8988T (cell line): ENCODE measurements at places on chromosomes 5 and 9.

- DNase-seq, result no peak
These were observed 269.1 kb downstream of the FSTL4 start for GRCh38 chr5:133343196-133343595.

DNA sequence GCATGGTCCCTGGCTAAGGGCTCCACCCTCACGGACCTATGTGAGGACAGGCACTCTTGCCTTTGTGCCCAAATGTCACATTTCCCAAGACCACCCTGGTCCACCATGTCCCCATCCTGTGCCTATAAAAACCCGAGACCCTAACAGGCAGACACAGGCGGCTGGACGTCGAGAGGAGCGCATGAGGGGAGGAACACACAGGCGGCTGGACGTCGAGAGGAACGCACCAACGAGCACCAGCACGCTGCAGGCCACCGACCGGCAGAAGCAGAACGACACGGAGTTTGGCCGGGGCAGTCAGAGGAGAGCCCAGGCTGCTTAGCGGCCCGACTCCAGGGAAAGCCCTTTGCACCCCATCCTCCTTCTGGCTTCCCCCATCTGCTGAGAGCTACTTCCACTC lies 119.9 kb downstream of the ADAMTS2 start:
- DNase-seq, result no peak

GRCh38 chr5:16559702-16560101 lies 57.1 kb downstream of the RETREG1 start:
- no peak for DNase-seq

DNA sequence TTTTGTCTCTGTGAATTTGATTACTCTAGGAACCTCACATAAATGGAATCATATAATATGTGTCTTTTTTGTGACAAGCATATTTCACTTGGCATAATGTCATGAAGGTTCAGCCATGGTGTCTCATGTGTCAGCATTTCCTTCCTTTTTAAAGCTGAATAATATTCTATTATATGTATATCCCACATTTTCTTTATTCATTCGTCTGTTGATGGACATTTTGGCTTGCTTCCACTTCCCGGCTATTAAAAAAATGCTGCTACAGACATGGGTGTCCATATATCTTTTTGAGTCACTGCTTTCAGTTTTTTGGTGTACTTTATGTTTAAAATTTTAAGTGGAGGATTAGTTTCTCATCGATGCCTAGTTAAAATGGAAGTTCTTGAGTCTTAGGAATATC lies 59.8 kb upstream of the C5orf63 start:
- no peak for DNase-seq

DNA sequence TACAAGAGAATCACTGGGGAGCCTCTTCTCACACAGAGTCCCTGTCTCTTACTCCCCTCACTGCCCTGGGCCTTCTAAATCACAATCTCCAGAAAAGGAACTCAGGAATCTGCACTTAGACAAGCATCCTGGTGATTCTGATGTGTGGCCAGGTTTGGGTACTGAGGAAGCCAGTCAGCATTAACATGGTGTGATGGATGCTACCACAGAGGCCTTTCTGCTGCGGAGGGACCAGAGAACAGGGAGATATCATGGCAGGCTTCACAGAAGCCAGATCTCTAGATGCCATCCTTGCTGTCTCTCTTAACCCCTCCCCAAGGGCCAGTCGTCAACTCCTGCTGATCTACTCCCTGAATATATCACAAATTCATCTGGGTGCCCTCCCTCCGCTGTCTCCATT lies 1.6 kb downstream of the ANKS6 start:
- DNase-seq, result no peak

- peak; percentile 81 for DNase-seq
These were observed 686 bp downstream of the BRD9 start for GRCh38 chr5:891837-892393.

- no peak for DNase-seq
These were observed 31.3 kb downstream of the ARHGAP26 start for GRCh38 chr5:142801495-142801871.

- DNase-seq, result no peak
These were observed 132.7 kb downstream of the PDE4D start for GRCh38 chr5:59760785-59761348.

DNA sequence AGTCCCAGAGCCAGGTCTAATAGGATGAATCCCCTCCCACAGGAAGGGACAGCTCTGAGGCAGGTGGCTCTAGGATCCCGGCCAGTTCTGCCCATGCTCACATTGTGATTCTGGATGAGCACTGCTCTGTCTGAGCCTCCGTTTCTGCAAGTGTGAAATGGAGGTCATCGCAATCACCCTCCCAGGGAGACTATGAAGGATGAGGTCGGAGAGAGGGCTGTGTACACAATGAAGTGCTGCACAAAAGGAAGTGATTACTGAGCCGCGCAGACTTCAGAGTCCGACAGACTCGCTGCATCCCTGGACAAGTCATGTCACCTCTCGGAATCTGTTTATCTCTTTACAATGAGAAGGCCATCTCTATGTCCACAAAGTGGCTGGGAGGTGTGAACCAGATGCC lies 21.7 kb downstream of the LHX6 start:
- no peak for DNase-seq

DNA sequence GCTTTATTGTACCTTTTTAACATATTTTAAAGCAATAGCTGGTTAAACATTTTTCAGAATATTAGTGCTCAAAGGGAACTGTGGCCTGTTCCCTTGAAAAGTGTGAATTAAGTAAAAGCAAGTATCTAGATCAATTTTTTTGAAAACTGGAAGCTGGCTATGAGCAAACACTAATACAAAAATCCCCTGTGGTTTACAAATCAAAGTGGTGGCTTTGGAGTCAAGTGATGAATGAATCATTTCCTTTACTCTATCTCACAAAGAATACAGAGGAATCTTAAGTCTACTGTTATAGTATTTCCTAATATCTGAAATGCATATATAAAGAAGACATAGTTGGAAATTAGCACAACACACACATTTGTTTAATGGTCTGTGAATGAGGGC lies 212.4 kb upstream of the C9orf72 start:
- DNase-seq, result no peak

DNA sequence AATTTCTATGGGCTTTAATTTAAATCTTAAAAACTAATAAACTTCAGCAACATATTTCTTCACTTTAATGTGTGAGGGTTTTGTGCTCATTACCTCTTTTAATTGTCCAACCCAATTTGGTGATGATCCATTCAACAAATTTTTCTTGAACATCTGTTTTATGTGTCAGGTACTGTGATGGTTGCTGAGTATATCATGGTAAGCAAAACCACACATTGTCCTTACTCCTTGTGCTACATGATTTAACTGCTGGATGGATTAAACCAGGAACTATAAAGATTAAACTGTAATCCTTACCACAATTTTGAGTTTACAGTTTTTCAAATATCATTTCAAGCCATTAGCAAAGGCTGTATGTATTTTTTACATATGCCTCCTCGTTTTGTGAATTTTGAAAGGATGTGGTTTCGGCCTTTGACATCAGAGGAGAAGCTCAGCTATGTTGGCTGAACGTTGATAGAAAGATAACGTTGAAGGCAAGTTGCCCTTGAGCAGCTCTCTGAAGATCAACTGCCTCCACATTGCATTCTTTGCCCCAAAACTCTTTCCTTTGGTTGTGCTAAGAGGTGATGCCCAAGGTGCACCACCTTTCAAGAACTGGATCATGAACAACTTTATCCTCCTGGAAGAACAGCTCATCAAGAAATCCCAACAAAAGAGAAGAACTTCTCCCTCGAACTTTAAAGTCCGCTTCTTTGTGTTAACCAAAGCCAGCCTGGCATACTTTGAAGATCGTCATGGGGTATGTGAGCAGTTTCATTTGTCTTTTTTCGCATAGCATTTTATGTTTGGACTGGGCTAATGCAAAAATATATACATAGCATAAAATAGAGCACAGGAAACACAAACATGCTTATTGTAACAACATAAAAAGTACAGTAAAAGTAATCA lies at the start of gene ITK:
Gene ITK, plus strand, starts transcription at position 467 of the 891 bp plus-strand sequence. Its CDS starts 138 bp downstream, at position 605.
- DNase-seq, result no peak

DNA sequence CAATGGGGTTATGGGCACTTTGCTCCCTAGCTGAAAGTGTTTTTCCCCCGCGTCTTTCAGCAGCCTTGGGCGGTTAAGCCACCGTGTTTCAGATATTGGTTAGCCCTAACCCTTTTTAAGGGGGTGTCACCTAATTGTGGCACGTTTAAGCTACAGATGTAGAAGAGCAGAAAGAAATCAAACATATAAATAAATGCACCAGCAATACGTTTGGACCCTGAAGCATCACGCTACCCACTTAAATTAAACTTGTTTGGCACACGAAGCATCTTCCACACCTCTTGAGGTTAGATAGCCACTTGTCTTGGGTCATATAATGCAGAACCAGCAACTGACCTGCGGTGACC lies 768 bp downstream of the YTHDC2 start:
- no peak for DNase-seq

DNA sequence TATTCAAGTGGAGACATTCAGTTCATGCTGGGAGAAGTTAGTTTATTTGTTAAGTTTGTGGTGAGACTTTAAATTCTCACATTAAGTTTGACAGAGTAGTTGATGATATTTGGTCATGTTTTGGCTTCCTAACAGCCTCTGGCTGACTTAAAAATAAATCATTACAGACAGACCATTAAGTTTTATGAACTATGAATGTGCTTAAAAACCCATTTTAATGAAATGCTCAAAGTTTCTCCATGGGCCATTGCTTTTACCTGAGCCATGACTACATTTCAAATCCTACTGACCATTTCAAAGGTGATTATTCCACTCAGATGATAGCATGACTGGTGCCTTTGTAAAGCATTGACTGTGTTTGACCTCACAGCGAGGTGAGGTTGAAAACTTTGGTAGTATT lies 192.7 kb downstream of the LRRC70 start:
- DNase-seq, result no peak

GRCh38 chr5:893711-894110 lies 1.0 kb downstream of the TRIP13 start:
- no peak for DNase-seq

DNA sequence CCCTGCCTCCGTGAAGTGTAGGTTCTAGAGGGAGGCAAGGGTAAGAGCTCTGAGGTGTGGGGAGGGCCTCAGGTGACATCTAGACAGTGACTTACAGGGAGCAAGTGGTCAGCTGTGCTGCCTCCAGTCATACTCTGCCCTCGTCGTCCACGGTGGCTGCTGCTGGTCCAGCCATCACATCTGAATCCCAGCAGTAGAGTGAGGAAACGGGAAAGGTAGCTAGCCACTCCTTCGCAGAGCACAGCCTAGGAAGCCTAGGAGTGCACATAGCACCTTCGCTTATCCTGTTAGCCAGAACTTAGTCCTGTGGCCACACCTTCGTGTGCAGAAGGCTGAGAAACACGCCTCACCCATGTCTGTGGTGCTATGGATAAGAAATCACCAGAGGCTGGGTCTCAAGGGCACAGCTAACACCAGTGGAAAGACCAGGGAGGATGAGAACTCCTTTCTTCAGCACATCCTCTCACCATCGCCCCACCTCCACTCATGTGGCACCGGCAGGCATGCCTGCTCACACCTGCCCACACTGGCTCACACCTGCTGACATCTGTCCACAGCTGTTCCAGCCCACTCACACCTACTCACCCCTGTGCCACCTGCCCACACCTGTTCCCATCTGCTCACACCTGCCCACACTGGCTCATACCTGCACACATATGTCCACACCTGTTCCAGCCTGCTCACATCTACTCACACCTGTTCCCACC lies 44.5 kb upstream of the SLC6A19 start:
- no peak for DNase-seq

DNA sequence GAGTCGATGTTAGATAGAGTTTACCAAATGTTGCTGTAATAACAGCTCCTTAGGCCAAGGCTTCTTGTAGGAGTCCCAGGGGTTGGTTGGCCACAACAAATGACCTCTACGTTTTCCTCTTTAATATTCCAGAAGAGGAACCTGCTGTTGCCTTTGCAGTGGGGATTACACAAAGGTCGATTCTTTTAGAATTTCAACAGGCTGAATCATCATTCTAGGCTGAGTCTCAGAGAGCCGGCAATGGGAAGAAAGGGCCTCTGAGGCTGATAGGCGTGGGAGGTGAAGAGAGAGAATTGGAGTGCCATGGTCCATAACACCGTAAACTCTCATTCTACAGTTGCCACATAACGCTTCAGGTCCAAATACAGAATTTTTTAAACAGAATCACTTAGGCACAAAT lies 405.9 kb upstream of the DAP start:
- no peak for DNase-seq

DNA sequence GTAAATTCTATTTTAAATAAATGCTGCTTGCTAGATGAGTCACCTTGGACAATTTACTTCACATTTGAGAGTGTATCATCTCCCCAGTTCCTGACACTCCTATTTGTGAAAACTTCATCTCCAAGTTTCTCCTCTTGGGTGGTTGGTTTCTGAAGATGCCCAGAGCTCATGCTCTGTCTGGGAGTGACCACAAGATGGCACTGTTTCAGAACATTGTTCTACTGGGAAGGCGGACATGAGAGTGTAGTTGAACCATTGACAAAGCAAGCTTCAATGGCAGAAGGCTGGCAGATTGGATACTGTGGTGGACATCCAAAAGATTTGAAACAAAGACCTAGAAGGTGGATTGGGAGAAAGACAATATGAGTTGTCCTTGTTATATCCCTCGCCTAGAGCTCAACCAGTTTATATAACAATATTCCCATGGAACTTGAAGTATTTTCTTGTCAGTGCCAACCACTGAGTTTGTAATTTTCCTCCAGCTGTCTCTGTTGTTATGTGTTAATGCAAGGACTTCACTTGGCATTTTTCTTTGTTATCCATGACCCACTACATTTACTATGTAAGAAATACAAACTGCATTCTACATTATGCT lies 234.3 kb upstream of the ANKH start:
- DNase-seq, result peak; percentile 33

DNA sequence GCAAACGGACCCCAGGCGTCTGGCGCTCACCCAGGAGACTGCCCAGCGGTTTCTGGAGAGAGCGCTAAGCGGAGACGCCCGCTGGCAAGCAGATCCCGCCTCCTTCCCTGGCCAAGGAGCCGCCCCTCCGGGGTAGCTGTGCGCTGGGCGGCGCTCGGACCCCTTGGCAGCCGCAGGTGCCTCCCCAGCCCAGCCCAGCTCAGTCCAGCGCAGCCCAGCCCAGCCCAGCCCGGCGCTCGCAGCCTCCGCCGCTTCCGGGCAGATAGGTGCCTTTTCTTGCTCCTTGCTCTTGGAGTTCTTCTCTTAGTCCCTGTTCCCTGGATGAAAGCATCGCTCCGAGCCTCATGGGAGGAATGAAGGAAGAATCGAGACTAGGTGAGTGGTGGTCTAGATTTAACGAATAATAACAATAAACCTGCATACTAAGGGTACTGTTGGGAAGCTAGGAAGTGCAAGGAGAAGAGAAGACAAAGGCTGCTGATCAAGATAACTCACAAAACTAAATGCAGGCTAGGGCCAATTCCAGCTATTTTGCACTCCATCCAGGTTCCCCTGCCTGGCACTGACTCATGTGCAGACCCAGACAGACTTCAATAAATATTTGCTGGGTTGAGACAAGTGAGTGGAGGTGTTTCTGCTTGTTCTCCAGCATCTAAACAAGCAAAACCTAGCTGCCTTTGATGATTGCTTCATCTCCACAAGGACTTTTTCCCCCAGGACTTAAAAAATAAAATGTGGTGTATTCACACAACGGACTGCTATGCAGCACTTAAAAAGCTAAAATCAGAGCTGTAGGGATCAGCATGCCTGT lies at the start of gene STK32A:
Gene STK32A, plus strand, starts transcription at position 202 of the 811 bp plus-strand sequence. CDS start 4,609 bp downstream, outside the sequence.
- peak; percentile 24 for DNase-seq
